Activated CD4-positive, alpha-beta memory T cell treated with anti-CD3 and anti-CD28 coated beads, Interleukin-2, amount 10 ng/mL, durations not matched to agents 7 days and 5 days (primary cell): ENCODE measurements at places on chromosomes 7 and 10. TPM values are rescaled to one million over a fixed set of nuclear protein-coding genes. Genes with fewer than 3 reads are reported as not detected.

A1CF gene
- total RNA-seq = not detected

IL2RA gene
- total RNA-seq = 437 TPM

PAPOLB gene
- total RNA-seq = not detected

- H3K27ac ChIP-seq = no peak overlapping the region
- H3K4me3 ChIP-seq = no peak overlapping the region
- H3K27me3 ChIP-seq = no peaks in the 10 kb centered on the region
- DNase-seq = no peak
- no peaks in the 10 kb centered on the region for H3K36me3 ChIP-seq
Observed at GRCh38 chr7:85224171-85224570, 37.3 kb upstream of the SEMA3D start.

- no peaks in the 10 kb centered on the region for H3K27me3 ChIP-seq
- DNase-seq = no peak
- no peaks in the 10 kb centered on the region for H3K4me1 ChIP-seq
- no peak overlapping the region for H3K4me3 ChIP-seq
- H3K27ac ChIP-seq = no peak overlapping the region
Observed at GRCh38 chr7:14747701-14748100, 154.8 kb downstream of the DGKB start.

DNA sequence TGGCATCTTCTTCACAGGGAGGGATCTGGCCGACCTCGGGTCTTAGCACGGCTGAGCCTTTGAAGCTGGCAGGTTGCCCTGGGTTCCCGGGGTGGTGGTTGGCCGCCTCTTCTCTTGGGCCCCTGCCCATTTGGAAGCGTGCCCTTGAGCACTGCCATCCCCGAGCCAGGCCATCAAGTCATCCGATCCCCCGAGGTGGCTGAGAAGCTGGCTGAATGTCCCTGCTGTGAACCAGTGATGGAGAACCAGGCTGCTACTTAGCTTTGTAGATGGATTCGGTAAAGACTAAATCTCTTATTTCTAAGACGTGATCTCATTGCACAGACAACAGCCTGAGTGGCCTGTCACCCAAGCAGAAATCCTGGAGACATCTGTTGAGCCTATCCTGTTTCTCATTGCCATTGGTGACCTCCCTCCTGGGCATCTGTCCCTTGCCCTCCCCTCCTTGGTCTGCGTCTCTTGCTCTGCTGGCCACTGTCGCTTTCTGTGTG, 74.3 kb downstream of the GRK5 start:
- no peak for DNase-seq
- no peaks in the 10 kb centered on the region for H3K27me3 ChIP-seq
- peaks cover 52% of the 10 kb centered on the region for H3K4me1 ChIP-seq
- H3K27ac ChIP-seq = no peak overlapping the region

DNA sequence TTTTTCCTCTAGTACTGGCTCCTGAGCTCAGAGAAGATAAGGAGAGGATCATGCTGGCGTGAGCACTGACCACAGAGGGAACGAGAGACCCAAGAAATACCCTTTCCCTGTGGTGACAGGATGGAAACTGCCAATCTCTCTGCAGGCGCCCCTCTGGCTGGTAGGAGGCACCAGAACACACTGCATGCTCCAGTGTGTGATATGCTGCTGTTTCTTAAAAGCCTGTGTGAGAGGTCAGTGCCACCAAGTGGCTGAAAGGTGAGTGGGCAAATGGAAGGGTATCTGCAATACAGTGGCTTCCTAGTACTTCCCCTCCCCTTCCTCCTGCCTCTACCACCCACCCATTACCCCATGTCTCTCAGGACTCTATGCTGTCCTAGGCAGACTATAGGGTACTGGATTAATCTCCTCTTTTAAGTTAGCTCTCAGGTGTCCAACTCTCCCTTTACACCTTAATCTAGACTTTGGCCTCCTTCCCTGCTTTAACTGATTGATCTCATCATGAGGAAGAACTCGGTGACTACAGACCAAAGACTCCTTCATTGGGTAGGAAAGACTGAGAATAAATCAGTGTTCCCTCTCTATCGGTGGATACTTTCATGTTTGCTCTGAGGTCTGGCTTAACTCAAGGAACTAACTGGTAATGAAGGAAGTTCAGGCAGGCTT, 283.6 kb downstream of the ADRA2A start:
- no peak overlapping the region for H3K27ac ChIP-seq
- peaks cover 6% of the 10 kb centered on the region for H3K27me3 ChIP-seq
- no peak overlapping the region for H3K4me3 ChIP-seq
- no peaks in the 10 kb centered on the region for H3K36me3 ChIP-seq
- H3K4me1 ChIP-seq = no peaks in the 10 kb centered on the region

DNA sequence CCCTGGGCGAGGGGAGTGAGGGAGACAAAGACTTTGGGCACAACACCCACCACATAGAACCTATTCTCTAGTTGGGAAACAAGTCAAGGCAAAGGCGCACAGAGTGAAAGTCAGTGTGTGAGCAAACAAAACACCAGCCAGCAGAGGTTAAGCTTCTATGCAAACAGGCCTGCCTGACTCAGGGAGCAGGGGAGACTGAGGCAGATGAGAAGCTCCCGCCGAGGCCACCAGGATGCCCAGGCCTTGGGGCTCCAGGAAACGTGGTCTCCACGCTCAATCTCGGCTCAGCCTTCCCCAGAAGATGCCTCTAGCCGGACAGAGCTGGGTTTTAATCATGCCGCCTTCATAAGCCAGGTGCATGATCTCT, 74.1 kb upstream of the KCNMA1 start:
- no peak overlapping the region for H3K27ac ChIP-seq
- peaks cover 18% of the 10 kb centered on the region for H3K4me1 ChIP-seq
- H3K27me3 ChIP-seq = peaks cover 19% of the 10 kb centered on the region

GRCh38 chr10:5776881-5777197, 36.4 kb downstream of the GDI2 start:
- H3K4me1 ChIP-seq = peaks cover 57% of the 10 kb centered on the region
- peak overlapping the region; percentile 85 for H3K27ac ChIP-seq
- no peak overlapping the region for H3K4me3 ChIP-seq
- no peak for DNase-seq

- H3K36me3 ChIP-seq = no peaks in the 10 kb centered on the region
- H3K4me3 ChIP-seq = no peak overlapping the region
Observed at GRCh38 chr7:40299097-40299496, 164.3 kb downstream of the SUGCT start.

GRCh38 chr10:49092477-49092876, 22.8 kb downstream of the VSTM4 start:
- no peaks in the 10 kb centered on the region for H3K4me1 ChIP-seq
- H3K36me3 ChIP-seq = no peaks in the 10 kb centered on the region
- no peak for DNase-seq
- peaks cover 4% of the 10 kb centered on the region for H3K27me3 ChIP-seq

DNA sequence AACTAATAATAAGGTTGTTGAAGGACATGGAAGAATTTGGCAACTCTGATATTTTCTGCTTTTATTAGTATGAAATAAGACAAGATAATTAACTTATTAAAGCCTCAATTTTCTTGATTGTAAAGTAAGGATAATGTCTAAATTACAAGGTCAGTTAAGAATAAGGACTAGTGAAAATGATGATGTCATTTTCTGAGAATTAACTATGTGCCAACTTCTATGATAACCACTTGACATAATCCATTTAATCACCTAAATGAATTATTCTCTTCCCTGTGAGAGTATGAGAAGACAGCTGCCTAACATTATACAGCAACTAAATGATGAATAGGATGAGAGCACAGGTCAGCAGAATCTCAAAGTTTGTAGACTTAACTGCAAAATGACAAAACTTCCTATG, 1153.4 kb upstream of the POT1 start:
- H3K4me1 ChIP-seq = no peaks in the 10 kb centered on the region
- no peaks in the 10 kb centered on the region for H3K36me3 ChIP-seq
- H3K27me3 ChIP-seq = no peaks in the 10 kb centered on the region
- no peak overlapping the region for H3K27ac ChIP-seq

- no peaks in the 10 kb centered on the region for H3K4me1 ChIP-seq
- no peak for DNase-seq
- H3K36me3 ChIP-seq = no peaks in the 10 kb centered on the region
- no peak overlapping the region for H3K27ac ChIP-seq
- no peaks in the 10 kb centered on the region for H3K27me3 ChIP-seq
Observed at GRCh38 chr10:76397181-76398042, 966.0 kb downstream of the LRMDA start.

- H3K27me3 ChIP-seq = no peaks in the 10 kb centered on the region
- H3K4me3 ChIP-seq = no peak overlapping the region
- H3K27ac ChIP-seq = no peak overlapping the region
- no peaks in the 10 kb centered on the region for H3K4me1 ChIP-seq
- no peak for DNase-seq
Observed at GRCh38 chr7:109213081-109213480, 643.4 kb downstream of the DNAJB9 start.

DNA sequence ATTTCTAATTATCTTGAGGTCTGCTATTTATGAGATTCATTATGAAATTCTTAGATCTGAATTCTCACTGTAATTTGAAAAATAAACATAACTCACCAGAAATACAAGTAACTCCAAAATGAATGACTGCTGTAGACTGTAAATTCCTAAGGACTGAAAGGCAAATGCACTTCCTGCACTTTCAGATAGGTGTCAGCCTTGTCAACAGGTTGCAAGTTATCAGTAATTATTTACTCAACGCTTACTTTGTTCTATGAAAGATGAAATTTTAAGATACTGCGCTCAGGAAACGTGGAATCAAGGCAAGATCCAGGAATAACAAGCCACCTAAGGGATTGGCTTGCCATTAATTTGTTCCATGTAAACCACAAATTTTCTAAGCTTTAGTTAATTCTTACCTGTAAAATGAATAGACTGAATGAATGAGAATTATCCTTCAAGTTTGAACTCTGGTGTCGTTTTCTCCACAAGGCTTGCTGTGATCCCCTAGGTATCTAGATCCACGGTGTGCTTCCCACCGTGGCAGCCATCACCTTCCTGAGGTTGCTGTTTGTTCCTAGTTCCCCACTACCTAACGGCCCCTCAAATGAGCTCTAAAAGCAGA, 12.6 kb downstream of the DHX32 start:
- no peaks in the 10 kb centered on the region for H3K4me1 ChIP-seq
- H3K27me3 ChIP-seq = no peaks in the 10 kb centered on the region
- H3K27ac ChIP-seq = no peak overlapping the region
- H3K36me3 ChIP-seq = no peaks in the 10 kb centered on the region
- no peak overlapping the region for H3K4me3 ChIP-seq
- DNase-seq = no peak
